ENCODE measurements at places on chromosomes 6 and 20.

DNA sequence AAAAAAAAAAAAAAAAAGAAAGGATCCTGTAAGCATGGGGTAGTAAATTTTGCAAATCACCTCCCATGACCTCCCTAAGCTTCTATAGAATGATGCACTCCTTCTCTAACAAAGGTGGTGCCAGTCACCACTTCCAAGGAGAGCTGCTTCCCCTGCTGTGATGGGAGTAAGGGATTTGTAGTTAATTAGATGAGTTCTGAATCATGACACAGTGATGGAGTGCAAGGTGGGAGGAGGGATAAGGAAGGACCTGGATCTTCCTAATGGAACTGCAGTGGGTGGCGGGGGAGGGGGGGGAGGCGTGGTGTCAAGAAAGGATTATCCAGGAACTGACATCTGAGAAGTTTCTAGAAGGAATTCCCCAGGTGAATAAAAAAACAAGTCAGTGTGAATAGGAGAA, 47.8 kb downstream of the NRN1 start:
- ATAC-seq = no peak

DNA sequence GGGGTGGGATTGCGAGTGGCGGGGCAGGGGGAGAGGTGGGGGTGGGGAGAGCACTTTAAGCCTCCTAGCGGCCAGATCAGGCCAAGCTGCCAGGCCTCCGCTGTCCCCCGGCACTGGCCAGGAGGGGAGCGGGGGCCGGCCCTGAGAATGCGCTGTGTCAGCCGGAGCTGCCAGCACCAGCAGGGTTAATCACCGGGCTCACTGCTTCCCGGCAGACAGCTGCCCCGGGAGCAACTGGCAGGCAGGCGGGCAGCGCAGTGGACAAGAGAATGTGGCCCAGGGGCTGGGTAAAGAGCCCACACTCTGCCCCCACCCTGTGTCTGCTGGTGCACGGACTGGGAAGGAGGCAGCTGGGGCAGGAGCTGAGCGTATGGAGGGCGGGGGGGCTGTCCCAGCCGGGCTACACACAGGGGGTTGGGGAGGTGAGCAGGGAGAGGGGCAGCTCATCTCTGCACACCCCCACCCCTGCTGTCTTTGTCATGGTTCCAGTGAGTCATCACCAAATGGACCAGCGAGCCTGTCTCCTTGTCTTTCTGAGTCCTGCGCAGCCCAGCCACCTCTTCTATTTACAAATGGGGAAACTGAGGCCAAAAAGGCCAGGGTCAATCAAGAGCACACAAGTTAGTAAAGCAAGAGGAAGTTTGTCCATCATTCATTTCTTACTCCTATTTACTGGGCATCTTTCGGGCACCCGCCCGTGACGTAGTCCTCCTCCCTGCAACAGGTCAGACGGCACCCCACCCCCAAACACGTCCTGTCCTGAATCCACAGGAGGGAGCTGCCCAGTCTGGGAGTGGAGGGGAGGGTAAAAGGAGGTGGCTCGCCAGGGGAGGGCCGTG, 2.1 kb upstream of the LAMA5 start:
- ATAC-seq = peak; percentile 30

GRCh38 chr6:32862725-32863124, 8.7 kb downstream of the PSMB9 start:
- ATAC-seq = no peak

DNA sequence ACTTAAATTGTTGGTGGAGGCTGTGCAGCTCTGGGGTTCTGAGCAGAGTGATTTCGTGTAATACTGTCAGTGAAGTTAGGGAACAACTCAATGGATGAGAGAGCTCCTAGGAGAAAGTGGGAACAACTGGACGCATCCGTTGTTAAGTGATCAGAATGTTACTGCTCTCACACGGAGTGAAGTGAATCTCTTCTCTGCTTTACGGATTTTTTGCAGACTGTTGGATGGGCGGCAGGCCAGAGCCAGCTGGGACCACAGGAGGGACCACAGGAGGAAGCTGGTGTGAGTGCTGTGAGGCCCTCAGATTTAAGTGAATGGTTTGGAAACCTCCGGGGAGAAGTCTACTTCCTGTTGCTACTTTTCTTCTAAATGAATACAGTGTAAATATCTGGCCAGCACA, 23.7 kb upstream of the PPP1R14C start:
- ATAC-seq = no peak

DNA sequence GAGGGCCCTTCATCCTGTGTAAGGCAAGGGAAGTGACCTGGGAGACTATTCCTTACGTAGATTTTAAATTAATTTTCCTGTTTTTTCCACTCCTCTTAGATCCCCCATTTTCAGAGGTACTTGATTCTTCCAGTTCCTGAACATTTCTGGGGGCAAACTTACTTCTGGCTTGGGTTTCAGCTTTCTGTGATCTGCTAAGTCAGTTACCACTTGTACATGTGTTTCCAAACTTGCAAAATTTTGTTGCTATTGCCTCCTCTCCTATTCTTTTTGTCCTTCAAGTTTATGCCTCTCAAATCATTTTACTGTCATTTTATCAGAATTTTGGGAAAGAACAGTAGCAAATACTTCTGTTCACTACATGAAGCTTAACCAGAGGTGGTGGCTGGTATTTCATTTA, 81.2 kb downstream of the QRSL1 start:
- ATAC-seq = no peak

DNA sequence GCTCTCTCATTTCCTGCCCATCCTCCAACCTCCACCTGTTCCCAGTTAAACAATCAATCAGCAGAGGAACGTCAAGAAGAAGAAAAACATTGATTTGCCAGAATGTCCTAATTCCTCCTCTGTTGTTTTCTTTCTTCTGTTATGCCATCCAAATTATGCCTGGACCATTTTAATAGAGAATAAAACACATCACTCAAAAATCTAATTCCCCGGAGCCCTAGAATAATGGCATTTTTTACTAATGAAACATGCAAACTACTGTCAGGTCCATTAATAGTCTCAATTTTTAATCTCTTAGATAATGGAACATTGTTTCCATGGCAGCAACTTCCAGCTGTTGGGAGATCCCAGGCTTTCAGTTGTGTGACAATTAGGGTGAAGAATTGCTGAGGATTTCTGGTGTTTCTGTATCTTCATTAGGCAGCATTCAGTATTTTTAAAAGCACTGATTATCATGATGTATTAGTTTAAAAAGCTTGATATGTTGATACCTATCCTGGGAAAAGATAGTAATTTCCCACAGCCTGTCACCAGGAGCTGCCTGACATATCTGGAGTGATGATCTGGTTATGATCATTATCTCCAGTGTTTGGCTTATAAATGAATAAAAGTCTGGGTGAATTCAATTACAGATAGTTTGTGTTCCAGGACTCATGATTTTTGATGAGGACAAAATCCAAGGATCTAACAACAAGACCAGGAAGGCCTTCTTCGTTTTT, 209.8 kb downstream of the TPBG start:
- no peak for ATAC-seq

DNA sequence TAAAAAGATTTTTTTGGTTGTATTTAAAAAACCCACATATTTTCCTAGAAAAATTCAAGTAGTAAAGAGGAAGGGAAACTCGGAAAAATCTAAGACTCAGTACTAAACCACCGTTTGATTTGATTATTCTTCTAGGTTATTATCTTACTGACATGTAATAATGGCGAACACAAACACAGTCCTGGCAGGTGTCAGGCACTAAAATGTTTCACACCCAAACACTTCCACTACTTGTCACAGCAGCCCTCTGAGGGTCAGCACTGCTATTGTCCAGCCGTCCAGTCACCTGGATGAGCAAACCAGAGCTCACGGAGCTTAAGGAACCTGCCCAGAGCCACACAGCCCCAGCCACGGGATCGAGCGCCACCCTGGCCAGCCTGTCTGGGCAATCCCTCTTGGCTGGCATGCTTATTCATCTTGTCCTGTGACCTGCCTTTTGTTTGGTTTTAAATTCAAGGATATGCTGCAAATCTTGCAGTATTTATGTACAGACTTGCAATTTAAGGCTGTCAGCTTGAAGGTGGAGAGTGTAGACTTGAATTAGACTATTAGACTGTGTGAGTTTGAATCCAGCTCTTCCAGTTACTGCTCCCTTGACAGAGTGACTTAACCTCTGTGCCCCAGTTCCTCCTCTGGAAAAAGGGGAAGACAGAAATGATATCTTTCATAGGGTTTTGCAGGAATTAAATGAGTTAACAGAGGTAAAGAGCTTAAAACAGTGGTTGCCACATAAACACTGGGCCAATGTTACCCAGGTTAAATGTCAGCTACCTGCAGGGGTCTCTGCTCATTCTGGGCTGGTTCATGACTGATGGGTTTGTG, 82.2 kb downstream of the CDYL start:
- peak; percentile 74 for ATAC-seq

DNA sequence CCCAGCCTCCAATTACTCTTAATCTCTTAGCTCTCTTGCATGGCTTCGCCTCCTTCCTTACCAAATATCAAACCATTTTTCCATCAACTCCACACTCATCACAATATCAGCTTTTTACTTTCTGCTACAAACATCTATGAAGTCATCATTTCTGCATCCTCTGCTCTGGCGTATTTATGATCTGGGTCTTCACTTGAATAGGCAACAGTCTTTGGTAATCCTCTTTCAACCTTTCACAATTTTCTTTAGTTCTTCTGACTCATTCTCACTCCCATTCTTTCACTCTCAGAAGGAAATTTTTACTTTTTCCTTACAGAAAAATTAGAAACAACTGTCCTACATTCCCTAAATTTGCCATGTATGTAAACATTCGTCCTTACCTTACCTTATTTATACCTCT, 522.4 kb downstream of the HDGFL1 start:
- ATAC-seq = no peak

GRCh38 chr20:48841196-48841874, 13.5 kb upstream of the PREX1 start:
- no peak for ATAC-seq

- ATAC-seq = no peak
These were observed 127.6 kb upstream of the BTBD3 start for GRCh38 chr20:11790046-11790445.

GRCh38 chr6:144036835-144037195, 28.8 kb upstream of the PLAGL1 start:
- no peak for ATAC-seq

- ATAC-seq = no peak
These were observed 5.6 kb downstream of the RPL10A start for GRCh38 chr6:35473850-35474130.

DNA sequence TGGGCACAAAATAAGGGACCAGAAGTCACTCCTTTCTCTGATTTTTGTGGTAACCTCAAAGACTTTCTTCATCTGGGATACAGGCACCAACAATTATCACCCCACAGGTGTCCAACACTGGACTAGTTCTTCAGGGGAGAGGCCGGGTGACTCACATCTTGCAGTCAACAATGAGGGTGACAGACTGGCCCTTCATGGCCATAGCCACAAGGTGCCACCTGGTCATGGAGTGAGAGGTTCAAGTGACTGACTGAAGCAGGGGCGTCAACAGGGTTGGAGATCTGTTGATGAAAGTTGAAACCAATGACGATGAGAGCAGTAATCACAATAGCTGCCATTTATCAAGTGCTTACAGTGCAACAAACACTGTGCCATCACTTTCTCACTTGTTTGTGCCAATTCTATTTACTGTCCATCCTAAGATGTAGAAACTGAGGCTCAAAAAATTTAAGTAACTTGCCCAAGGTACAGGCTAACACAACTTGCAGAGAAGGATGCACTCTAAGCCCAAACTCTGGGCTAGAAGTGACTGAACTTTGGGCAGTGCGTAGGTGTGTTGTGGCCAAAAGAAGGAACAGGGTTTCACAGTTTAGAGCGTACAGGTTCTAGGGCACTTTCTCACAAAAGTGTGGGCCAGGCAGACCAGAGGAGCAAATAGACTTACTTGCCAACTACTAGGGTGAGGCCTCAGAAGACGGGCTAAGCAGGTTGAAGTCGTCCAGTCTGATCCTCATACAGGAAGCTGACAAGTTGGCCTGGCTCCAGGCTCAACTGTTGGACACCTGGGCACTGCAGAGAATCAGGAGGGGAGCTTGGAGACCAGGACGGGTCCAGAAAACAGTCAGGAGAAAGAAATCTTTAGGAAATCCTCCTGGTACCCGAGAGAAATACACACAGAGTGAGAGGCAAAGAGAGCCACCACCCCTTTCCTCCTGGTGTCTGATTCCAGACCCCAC, 30.4 kb downstream of the HLA-DPB1 start:
- peak; percentile 94 for ATAC-seq

DNA sequence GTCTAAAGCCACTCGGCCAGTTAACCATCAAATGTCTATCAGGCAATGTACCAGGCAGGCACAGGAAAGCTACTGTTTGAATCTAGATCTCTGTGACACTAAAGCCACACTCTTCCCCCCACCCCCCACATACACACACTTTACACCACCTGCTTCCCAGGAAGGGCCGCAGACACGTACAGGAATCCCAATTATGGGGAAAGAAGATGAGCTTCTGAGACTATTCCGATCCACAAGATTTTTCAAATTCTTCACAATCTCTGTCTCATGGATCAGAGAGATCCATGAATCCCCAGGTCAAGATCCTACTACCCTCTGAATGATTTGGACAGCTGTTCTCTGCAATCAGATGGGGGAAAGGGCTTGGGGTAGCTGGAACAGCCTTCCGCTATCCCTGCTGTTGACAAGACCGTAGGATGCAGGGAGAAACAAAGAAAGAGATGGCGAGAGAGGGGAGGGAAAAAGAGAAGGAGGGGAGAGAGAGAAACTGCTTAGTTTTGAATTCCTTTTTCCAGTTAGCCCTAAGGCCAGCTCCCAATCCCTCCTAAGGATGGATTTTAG, 25.4 kb upstream of the RIMS4 start:
- no peak for ATAC-seq

DNA sequence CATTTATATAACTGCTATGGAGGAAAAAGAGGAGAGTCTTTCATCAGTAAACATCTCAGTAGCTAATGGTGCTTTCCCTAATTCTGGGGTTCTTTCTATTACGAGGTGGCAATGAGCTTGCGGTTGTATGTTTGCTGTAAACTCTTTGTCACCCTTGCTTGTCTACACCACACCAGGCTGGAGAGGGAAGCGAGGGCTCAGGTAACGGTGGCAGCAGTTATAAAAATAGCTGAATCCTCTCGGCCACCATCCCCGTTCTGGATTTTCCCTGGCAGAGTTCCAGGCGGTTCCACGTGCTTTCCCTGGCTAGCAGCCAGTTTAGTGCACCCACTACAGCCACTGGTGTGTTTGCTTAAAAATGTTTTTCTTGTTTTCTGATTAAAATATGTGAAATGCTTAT, 39.0 kb downstream of the MAS1 start:
- no peak for ATAC-seq
